Stimulated activated CD4-positive, alpha-beta T cell treated with anti-CD3 and anti-CD28 coated beads, Interleukin-1b, Interleukin-23, amount 100 ng/mL, for 1 hour (primary cell): ENCODE measurements at places on chromosomes 6 and 20.

- no peak for DNase-seq
Observed at GRCh38 chr6:154218301-154218700, 138.3 kb downstream of the IPCEF1 start.

DNA sequence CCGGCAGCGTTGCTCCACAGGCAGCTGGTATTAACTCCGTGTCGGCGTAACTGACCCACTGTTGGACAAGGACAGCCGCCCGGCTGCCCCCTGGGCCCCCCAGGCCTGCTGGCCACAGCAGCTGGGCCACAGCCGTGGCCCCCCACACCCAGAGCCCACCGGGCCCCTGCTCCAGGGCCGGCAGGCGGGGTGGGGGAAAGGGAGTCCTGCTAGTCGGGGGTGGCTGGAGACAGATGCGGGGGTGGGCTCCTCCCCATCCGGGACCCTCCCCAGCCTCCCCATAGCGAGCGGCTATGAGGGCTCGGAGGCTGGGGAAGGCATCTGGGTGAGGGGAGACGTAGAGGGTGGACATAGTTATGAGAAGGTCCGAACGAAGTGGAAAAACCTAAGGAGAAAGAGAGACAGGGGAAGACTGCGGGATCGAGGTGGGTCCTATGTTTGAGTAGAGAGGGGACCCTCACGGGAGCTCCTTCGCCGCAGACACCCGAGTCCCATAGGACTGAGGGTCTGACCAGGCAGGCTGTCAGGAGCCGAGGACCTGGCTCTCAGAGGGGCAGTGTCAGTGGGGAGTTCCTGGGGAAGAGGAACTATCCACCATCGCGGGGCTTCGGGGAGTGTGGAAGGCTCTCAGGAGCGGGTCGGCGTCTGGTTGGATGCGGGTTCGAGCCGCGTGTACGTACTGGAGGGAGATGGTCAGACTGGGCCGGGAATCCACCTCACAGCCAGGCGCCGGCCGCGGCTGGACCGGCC, 511 bp downstream of the VARS1 start:
- DNase-seq = no peak

DNA sequence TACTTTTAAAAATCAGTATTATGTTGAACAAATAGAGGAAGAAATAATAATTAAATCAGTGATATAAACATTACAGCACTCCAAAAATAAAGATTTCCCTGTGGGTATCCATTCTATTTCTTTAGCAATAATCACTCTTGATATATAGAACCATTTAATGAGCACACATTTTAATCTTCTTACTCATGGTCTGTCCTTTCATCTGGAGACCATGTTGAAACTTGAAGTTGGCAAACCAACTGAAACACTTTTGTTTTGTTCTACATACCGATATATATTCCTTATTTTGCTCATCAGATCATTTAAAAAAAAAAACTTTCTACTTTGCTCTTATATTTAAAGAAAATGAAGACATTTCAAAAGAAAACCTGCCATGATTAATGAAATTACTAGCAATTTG, 13.4 kb downstream of the C6orf58 start:
- DNase-seq = no peak

DNA sequence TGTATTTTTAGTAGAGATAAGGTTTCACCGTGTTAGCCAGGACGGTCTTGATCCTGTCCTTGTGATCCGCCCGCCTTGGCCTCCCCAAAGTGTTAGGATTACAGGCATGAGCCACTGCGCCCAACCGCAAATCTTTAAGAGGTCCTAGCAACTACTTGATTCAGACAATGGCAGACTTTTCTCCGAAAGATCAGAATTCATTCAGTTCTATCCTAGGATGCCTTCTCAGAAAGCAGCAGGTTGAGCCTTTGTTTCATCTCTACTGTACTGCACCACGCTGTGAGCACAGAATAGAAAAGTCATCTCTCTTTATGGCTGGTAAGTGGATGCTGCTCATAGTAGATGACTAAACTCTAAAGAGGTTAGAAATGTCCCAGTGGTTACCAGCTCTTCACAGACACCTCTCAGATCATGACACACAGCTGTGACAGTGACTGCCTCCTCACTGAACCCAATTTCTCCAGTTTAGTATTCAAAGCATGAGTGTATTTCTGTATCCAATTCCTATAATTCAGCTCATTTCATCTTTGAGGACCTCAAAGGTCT, 6.0 kb upstream of the HSF2 start:
- DNase-seq = no peak

- DNase-seq = no peak
Observed at GRCh38 chr6:164928057-164928727, 381.2 kb downstream of the C6orf118 start.

- DNase-seq = no peak
Observed at GRCh38 chr6:170529839-170530469, 23.2 kb downstream of the PSMB1 start.

GRCh38 chr20:52809003-52809402, 163.2 kb upstream of the TSHZ2 start:
- DNase-seq = no peak

GRCh38 chr6:166775923-166776220, 148.8 kb upstream of the RPS6KA2 start:
- DNase-seq = no peak

DNA sequence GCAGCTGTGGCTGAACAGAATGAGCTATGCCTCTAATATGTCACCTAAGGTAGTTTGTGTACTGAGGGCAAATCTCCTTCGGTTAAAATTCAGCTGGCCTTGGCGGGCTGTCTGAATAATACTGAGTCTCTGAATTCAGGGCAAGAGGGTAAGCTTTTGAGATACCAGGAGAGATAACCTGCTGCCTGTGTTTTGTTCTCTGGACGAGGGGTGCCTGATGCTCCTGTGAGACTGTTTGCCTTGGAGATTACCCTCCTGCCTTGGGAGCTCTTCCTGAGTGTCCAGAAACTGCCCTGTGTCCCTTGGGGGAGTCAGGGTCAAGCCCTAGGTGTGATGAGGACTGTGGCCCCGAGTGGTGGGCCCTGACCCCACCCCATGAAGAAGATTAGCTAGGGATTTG, 282.9 kb downstream of the KIF16B start:
- DNase-seq = no peak

DNA sequence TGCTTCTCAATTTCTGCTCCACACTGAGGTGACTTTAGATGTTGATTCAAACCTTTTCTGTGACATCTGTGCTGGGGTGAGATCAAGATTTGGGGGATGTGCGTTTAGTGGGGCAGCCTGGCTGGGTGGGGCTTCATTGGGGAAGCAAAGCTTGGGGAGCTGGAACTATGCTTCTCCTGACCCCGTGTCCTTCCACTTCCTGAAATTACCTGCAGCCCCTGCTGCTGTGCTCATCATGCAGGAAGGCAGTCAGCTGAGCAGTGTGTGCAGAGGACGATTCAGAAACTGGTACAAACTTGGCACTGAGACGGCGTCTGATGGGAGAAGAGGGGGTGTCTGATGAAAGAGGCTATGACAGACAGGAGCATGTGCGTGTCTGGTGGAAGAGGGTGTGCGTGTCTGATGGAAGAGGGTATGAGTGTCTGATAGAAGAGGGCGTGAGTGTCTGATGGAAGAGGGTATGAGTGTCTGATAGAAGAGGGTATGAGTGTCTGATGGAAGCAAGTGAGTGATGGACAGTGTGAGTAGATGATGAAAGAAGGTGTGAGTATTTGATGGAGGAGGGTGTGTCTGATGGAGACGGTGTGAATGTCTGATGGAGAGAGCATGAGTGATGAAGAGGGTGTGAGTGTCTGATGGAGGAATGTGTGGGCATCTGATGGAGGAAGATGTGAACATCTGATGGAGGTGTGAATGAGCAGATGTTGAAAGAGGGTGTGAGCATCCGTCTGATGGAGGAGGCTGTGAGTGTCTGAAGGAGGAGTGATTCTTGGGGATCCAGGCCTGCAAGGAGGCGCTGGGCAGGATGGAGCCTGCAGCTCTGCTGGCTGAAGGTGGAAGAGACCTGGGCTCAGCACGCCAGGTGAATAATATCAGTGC, 103.4 kb downstream of the SYCP2 start:
- DNase-seq = no peak
